H9 (cell line): ENCODE measurements at places on chromosomes 11 and 22. TPM values are rescaled to one million over a fixed set of nuclear protein-coding genes. Genes with fewer than 3 reads are reported as not detected.

GAL3ST1 gene
- 5.1 TPM in 2 replicates for total RNA-seq

P2RY6 gene
- not detected in 2 replicates for total RNA-seq

C1QTNF4 gene
- 5.7 and 8.7 TPM in 2 replicates for total RNA-seq

FSHB gene
- total RNA-seq = not detected in 2 replicates

ACTN3 gene
- total RNA-seq = 45.7 TPM in 2 replicates

SPA17 gene
- total RNA-seq = 6.9 and 7.2 TPM in 2 replicates

PLEKHB1 gene
- 34.0 and 37.1 TPM in 2 replicates for total RNA-seq

GRCh38 chr22:37632174-37633088, 7.0 kb upstream of the SH3BP1 start:
- H3K4me3 ChIP-seq = no peak overlapping the region
- no peak for DNase-seq
- H3K4me1 ChIP-seq = peaks cover 2% of the 10 kb centered on the region; the same call in 1 of the 2 replicates
- H3K27me3 ChIP-seq = no peaks in the 10 kb centered on the region
- H3K36me3 ChIP-seq = peaks cover 11% of the 10 kb centered on the region

DNA sequence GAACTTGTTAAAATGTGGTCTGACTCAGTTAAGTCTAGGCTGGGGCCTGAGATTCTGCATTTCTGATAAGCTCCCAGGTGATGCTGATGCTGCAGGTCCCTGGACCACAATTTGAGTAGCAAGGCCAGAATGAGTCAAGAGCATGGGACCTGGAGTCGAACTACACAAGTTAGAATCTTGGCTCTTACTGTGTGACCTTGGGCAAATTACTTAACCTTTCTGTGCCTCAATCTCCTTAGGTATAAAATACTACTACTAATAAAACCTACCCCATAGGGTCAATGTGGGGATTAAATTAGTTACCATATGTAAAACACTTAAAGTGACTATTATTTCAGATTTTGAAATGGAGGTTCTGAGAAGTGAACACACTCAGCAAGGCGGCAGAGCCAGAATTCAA, 34.3 kb downstream of the GDPD5 start:
- H3K27me3 ChIP-seq = no peaks in the 10 kb centered on the region
- H3K36me3 ChIP-seq = no peaks in the 10 kb centered on the region
- no peak for DNase-seq
- H3K4me3 ChIP-seq = no peak overlapping the region
- peaks cover 2% of the 10 kb centered on the region; the same call in 1 of the 2 replicates for H3K4me1 ChIP-seq

- H3K36me3 ChIP-seq = no peaks in the 10 kb centered on the region
- no peak for DNase-seq
- H3K4me1 ChIP-seq = peaks cover 7% of the 10 kb centered on the region; the same call in 1 of the 2 replicates
- peak within 1 kb of the TSS; percentile 74 for H3K4me3 ChIP-seq
- H3K27ac ChIP-seq = no peak within 1 kb of the TSS
These were observed at the start of gene CLCF1 for GRCh38 chr11:67372993-67373647. CLCF1 (minus strand) TSS chr11:67373598; CDS start chr11:67373539, 59 bp downstream.

- H3K27me3 ChIP-seq = no peaks in the 10 kb centered on the region
- no peak overlapping the region for H3K4me3 ChIP-seq
- H3K27ac ChIP-seq = no peak overlapping the region
- H3K4me1 ChIP-seq = peaks cover 6% of the 10 kb centered on the region; the same call in 1 of the 2 replicates
- no peak for DNase-seq
These were observed 101.3 kb downstream of the GRAMD1B start for GRCh38 chr11:123531325-123531724.

- H3K4me1 ChIP-seq = no peaks in the 10 kb centered on the region
- no peaks in the 10 kb centered on the region for H3K36me3 ChIP-seq
- no peak within 1 kb of the TSS for H3K27ac ChIP-seq
- H3K4me3 ChIP-seq = no peak within 1 kb of the TSS; the same call in 2 of the 3 replicates
These were observed at the start of gene NAALADL1 for GRCh38 chr11:65058419-65059054. NAALADL1 (minus strand) TSS chr11:65058553; CDS start chr11:65058521, 32 bp downstream.

- DNase-seq = no peak
- H3K36me3 ChIP-seq = peaks cover 11% of the 10 kb centered on the region; the same call in 2 of the 3 replicates
- no peak overlapping the region for H3K4me3 ChIP-seq
- H3K27ac ChIP-seq = no peak overlapping the region
- no peaks in the 10 kb centered on the region for H3K27me3 ChIP-seq
These were observed 21.4 kb downstream of the USP35 start for GRCh38 chr11:78210000-78210608.

DNA sequence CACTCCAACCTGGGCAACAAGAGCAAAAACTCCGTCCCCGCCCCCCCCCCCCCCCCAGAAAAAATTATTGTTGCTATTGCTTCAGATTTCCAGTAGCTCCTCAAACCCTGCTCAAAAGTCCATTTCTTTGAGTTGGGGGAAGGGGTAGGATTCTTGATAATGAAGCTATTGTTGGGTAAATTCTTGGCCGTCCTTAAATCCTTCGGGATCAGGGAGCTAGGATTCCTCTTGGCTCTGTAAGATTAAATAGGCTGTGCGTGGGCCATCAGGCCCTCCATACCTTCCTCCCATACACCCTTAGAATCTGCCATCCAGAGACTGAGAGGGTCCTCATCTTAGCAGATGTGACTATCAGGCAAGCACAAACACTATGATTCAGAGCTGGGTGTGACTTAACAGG, 16.4 kb downstream of the YWHAH start:
- no peak for DNase-seq
- no peak overlapping the region for H3K4me3 ChIP-seq
- H3K36me3 ChIP-seq = peaks cover 21% of the 10 kb centered on the region
- peaks cover 6% of the 10 kb centered on the region; the same call in 1 of the 2 replicates for H3K4me1 ChIP-seq

- no peaks in the 10 kb centered on the region for H3K36me3 ChIP-seq
- H3K27me3 ChIP-seq = no peaks in the 10 kb centered on the region
- peaks cover 2% of the 10 kb centered on the region; the same call in 1 of the 2 replicates for H3K4me1 ChIP-seq
- H3K27ac ChIP-seq = no peak overlapping the region
- no peak for DNase-seq
These were observed 18.7 kb downstream of the CRELD2 start for GRCh38 chr22:49936973-49937757.

- H3K36me3 ChIP-seq = no peaks in the 10 kb centered on the region; the same call in 2 of the 3 replicates
- H3K27me3 ChIP-seq = no peaks in the 10 kb centered on the region
- peaks cover 3% of the 10 kb centered on the region for H3K4me1 ChIP-seq
- peak; percentile 67 for DNase-seq
- H3K27ac ChIP-seq = no peak overlapping the region
These were observed 6.0 kb upstream of the ARHGAP42 start for GRCh38 chr11:100681064-100681502.

DNA sequence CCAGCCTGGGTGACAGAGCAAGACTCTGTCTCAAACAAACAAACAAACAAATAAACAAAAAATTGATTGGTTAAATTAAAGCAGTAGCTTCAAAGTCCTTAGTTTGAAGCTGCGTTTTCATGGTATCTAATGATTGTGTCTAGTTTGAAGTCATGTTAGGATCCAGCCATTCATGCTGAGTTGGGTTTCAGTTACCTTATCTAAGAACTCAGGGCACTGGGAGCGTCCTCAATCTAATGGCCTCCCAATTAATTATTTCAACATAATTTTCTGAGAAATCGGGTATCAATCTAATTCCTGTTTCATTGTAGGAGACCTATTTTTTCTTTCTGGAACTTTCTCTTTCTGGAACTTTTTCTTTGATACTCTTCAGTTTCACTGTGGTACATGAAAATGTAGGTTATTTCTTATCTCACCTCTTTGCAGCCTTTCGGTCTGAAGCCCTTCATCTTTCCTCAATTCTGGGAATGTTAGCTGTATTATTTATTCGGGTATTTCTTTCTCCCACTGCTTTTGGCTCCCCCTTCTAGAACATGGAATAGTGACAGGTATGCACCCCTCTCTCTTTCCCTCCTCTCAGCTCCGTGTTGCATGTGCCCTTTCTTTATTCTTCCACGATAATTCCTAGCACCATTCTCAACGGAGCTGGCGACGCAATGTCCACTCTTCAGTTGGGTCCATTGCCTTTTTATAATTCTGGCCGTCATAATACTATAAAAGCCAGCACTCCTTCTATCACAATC, 24.3 kb upstream of the B4GALNT4 start:
- H3K36me3 ChIP-seq = no peaks in the 10 kb centered on the region
- H3K4me1 ChIP-seq = no peaks in the 10 kb centered on the region; the same call in 1 of the 2 replicates
- H3K4me3 ChIP-seq = no peak overlapping the region
- no peaks in the 10 kb centered on the region for H3K27me3 ChIP-seq
- no peak overlapping the region for H3K27ac ChIP-seq
- no peak for DNase-seq

GRCh38 chr11:42906226-42906625, 405.6 kb upstream of the API5 start:
- no peak overlapping the region for H3K27ac ChIP-seq
- no peak for DNase-seq

DNA sequence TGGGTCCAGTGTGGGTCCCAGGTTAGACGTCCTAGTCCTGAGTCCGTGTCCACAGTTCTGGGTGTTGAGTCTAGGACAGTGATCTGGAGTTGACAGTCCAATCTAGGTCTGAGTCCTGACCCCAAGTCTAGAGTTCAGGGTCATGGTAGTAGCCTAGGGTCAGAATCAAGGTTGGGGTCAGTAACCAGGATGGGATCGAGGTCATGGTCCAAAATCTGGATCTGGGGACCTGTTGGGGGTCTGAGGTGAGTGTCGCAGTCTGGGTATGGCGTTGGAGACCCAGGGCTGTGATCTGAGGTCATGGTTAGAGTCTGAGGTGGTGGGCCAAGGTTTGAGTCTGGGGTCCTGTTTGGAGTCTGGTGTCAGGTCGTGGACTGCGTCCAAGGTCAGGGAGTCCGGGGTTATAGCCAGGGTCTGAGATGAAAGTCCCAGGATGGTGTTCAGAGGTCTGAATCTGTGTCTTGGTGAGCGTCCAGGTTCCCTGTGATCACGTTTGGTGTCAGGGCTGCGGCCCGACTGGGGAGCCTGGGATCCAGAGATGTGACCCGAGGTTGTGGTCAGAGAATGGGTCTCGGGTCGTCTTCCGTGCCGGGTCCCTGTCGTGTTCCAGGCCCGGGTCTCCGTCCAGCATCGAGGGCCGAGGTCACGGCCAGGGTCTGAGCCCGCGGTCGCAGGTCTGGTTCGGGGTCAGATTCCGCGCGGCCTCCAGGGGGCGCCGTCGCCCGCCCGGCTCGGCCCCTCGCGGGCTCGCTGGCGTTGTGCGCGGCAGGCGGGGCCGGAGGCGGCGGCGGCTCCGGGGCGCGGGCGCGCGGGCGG, 432 bp upstream of the GRK2 start:
- no peaks in the 10 kb centered on the region; the same call in 2 of the 3 replicates for H3K36me3 ChIP-seq
- peak; percentile 74 for DNase-seq
- H3K27me3 ChIP-seq = no peaks in the 10 kb centered on the region; the same call in 1 of the 2 replicates
- peaks cover 7% of the 10 kb centered on the region; the same call in 1 of the 2 replicates for H3K4me1 ChIP-seq

- no peaks in the 10 kb centered on the region for H3K27me3 ChIP-seq
- peak; percentile 83 for DNase-seq
- no peaks in the 10 kb centered on the region for H3K4me1 ChIP-seq
- H3K4me3 ChIP-seq = peak overlapping the region; percentile 55; the same call in 2 of the 3 replicates
These were observed 4.5 kb upstream of the NOL12 start for GRCh38 chr22:37681556-37682049.

GRCh38 chr11:71171576-71171975, 80.8 kb downstream of the SHANK2 start:
- H3K36me3 ChIP-seq = peaks cover 11% of the 10 kb centered on the region
- H3K27me3 ChIP-seq = no peaks in the 10 kb centered on the region
- H3K4me3 ChIP-seq = no peak overlapping the region
- peaks cover 8% of the 10 kb centered on the region for H3K4me1 ChIP-seq
- no peak for DNase-seq
- no peak overlapping the region for H3K27ac ChIP-seq

DNA sequence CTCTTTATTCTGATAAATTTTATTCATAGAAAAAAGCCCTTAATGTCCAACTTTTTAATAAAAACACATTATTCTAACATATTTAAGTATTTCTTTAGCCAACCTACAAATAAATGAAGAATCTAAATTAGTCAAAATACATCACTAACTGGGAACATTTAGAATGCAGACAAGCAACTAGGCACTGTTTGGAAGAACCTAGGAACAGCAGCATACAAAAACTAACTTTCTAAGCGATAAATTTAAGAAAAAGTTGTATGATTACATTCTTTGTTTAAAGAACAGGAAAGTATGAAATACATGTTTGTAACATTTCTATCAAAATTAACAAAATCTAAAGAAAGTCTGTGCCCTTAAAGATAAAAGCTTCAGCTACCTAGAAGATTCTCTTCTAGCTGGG, 35.3 kb downstream of the PI4KA start:
- H3K27me3 ChIP-seq = no peaks in the 10 kb centered on the region
- H3K4me3 ChIP-seq = no peak overlapping the region
- no peaks in the 10 kb centered on the region for H3K4me1 ChIP-seq
- no peak for DNase-seq

GRCh38 chr22:44179989-44180705, 578 bp upstream of the PARVG start:
- no peak for DNase-seq
- no peaks in the 10 kb centered on the region for H3K36me3 ChIP-seq
- H3K27ac ChIP-seq = no peak overlapping the region

GRCh38 chr11:30921811-30922210, 335.7 kb upstream of the MPPED2 start:
- H3K4me3 ChIP-seq = no peak overlapping the region
- no peak for DNase-seq
- H3K36me3 ChIP-seq = no peaks in the 10 kb centered on the region

GRCh38 chr11:111366560-111367410, 12.3 kb downstream of the POU2AF1 start:
- H3K4me1 ChIP-seq = no peaks in the 10 kb centered on the region
- no peak for DNase-seq
- no peaks in the 10 kb centered on the region for H3K27me3 ChIP-seq
- no peak overlapping the region for H3K4me3 ChIP-seq
- no peak overlapping the region for H3K27ac ChIP-seq
- no peaks in the 10 kb centered on the region for H3K36me3 ChIP-seq

DNA sequence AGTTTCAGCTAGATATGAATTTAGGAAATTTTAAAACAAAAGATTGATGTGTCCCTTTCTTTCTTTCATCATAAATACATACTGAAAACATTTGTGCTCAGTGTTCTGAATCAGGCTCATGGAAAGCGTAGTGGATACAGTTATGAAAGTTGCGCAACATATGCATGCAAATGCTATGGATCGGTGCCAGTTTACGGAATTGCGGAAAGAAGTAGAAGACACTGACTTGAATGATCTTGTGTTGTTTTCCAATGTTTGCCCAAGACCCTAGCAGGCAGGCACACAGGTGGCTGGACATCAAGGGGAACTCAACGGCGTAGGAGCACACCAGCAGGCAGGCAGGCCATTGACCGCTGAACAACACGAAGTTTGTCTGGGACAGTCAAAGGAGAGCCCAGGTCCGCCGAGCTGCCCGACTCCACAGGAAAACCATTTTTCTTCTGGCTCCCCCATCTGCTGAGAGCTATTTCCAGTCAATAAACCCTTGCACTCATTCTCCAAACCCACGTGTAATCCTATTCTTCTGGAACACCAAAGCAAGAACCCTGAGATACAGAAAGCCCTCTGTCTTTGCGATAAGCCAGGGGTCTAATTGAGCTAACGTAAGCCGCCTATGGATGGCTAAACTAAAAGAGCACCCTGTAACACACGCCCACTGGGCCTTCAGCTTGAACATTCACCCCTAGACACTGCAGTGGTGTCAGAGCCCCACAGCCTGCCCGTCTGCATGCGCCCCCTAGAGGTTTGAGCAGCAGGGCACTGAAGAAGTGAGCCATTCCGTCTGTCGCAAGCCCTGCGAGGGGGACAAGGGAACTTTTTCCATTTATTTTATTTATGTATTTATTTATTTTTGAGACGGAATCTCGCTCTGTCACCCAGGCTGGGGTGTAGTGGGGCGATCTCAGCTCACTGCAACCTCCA, 7.4 kb upstream of the BIRC3 start:
- peak; percentile 81 for DNase-seq
- no peaks in the 10 kb centered on the region for H3K27me3 ChIP-seq
- no peaks in the 10 kb centered on the region for H3K4me1 ChIP-seq
- H3K4me3 ChIP-seq = no peak overlapping the region

GRCh38 chr11:11115475-11115874, 237.6 kb downstream of the CSNK2A3 start:
- H3K27me3 ChIP-seq = no peaks in the 10 kb centered on the region
- H3K36me3 ChIP-seq = peaks cover 3% of the 10 kb centered on the region
- H3K27ac ChIP-seq = no peak overlapping the region
- no peaks in the 10 kb centered on the region for H3K4me1 ChIP-seq
- DNase-seq = no peak
